ENCODE measurements at places on chromosomes 4 and X. TPM values are rescaled to one million over a fixed set of nuclear protein-coding genes. Genes with fewer than 3 reads are reported as not detected.

GAGE13 gene
- total RNA-seq = not detected

ADAMTS3 gene
- total RNA-seq = not detected

BBS12 gene
- 3.0 TPM for total RNA-seq

FAM13A gene
- total RNA-seq = 8.9 TPM

TMSB15B gene
- 3.3 TPM for total RNA-seq

EFHC2 gene
- total RNA-seq = not detected

CPZ gene
- 4.8 TPM for total RNA-seq

SCRG1 gene
- not detected for total RNA-seq

GRCh38 chr4:92304121-92304520 is 355 bp downstream of the GRID2 start:
- H3K27me3 ChIP-seq = peaks cover 20% of the 10 kb centered on the region
- peaks cover 7% of the 10 kb centered on the region for H3K4me1 ChIP-seq
- H3K27ac ChIP-seq = no peak overlapping the region
- DNase-seq = no peak
- H3K36me3 ChIP-seq = no peaks in the 10 kb centered on the region

DNA sequence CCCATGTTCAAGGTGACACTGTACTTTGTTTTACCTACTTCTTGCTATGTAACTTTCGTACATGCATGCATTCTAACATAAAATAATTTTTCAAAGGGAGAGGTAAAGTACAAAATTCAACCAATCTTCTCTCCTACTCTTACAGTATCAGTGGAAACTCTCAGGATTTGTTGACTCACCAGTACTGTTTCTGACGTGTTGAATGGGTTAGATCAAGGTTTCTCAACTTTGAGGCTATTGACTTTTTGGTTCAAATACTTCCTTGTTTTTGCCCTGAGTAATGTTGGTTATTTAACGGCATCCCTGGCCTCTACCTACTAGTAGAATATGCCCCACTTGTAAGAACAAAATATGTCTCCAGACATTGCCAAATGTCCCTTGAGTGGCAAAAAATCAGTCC is 94.6 kb upstream of the SMAD1 start:
- no peaks in the 10 kb centered on the region for H3K4me1 ChIP-seq
- H3K36me3 ChIP-seq = no peaks in the 10 kb centered on the region
- peaks cover 6% of the 10 kb centered on the region for H3K27me3 ChIP-seq
- no peak overlapping the region for H3K27ac ChIP-seq
- H3K4me3 ChIP-seq = no peak overlapping the region

DNA sequence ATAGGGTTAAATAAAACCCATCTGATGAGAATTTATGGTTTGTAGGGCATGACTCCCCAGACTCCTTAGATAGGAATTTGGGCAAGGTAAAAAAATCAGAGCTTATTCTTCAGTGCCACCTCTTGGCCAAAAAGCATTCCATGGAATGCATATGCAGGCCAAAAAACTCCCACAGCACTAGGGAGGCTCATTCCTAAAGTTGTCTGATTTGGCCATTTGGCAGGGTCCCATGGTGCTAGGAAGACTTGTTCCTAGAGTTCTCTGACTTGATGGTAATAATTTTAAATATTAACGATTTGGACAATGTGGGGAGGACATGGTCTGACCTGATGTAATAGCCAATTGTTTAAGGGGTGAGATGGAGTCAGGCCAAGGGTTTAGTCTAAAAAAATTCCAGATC is 93.0 kb downstream of the SPIN4 start:
- no peak overlapping the region for H3K4me3 ChIP-seq
- DNase-seq = no peak
- no peak overlapping the region for H3K27ac ChIP-seq
- no peaks in the 10 kb centered on the region for H3K36me3 ChIP-seq
- no peaks in the 10 kb centered on the region for H3K27me3 ChIP-seq

GRCh38 chrX:54178100-54178940 is 4.7 kb downstream of the FAM120C start:
- peaks cover 12% of the 10 kb centered on the region for H3K36me3 ChIP-seq
- H3K27ac ChIP-seq = peak overlapping the region; percentile 78
- peaks cover 56% of the 10 kb centered on the region for H3K4me1 ChIP-seq
- peak overlapping the region; percentile 82 for H3K4me3 ChIP-seq
- H3K27me3 ChIP-seq = peaks cover 2% of the 10 kb centered on the region

DNA sequence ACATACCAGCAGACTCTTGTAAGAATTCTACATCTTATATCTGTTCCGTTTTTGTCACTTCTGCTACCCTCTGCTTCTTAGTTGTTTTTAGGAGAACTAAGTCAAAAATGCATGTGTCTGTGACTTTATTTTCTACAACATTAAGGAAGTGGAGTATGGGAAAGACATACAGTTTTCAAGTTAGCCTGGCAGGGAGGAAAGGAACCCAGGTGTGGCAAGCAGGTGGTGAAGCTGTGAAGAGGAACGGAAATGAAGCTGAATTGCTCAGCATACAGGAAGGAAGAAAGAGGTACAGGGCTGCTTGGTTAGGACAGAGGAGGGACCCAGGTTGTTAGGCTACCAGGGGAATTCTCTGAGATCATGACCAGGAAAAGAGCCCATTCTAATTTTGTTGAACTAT is 9.4 kb downstream of the GPRIN3 start:
- peaks cover 15% of the 10 kb centered on the region for H3K27me3 ChIP-seq
- H3K36me3 ChIP-seq = no peaks in the 10 kb centered on the region
- no peak overlapping the region for H3K27ac ChIP-seq
- H3K4me3 ChIP-seq = no peak overlapping the region

DNA sequence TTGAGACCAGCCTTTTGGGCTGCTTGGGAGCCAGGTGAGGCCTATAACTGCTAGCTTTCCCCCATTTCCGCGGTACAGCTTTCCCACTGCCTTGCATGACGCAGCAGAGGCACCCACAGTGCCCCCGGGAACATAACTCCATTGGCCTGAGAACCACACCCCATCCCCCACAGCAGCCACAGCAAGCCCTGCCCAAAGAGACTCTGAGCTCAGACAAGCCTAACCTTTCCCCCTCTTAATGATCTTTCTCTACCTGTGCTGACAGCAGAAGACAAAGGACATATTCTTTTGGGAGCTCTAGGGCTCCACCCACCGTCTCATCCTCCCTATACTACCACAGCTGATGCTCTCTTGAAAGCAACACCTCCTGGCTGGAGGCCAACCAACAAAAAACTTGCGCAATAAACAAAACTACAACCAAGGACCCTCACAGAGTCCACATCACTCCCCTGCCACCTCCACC is 114.8 kb downstream of the FANCB start:
- DNase-seq = no peak
- H3K4me3 ChIP-seq = no peak overlapping the region
- H3K4me1 ChIP-seq = 0 out of 2 replicates have a peak, but pooled peaks cover 5% of the 10 kb centered on the region
- H3K27me3 ChIP-seq = no peaks in the 10 kb centered on the region
- no peaks in the 10 kb centered on the region for H3K36me3 ChIP-seq
- H3K27ac ChIP-seq = no peak overlapping the region

DNA sequence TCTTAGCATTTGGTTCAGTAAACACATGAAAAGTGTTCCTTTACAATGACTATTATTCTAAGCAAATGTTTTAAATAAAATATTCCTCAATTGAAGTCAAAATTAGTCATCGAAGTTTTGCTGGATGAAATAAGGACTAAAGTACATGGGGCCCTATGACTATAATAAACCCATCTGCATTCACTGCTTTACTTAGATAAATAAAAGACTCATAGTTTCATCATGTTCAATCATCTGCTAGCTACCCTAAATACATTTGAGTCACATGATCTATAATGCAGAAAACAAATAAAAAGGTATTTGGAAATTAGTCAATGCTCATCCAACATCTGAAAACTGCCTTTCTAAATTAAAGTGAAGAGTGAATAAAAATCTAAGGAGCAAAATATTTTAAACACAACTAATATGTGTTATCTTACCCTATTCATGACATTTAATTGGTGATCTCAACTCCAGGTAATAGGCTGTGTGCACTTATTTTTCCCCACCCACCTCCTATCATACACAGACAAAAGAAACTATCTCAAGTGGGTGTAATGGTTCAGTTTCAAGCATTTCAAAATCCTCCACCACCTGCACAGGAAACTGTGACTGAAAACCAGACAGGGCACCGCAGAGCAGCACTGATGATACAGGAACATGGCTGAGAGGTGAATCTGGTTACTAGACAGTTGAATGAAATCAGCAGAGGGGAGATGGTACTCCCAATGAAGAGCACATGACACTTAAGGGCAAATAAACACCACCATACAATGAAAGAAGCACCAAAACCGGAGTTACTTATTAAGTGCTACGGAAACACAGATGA is 78.6 kb downstream of the CAMK2D start:
- peaks cover 76% of the 10 kb centered on the region for H3K4me1 ChIP-seq
- peak overlapping the region; percentile 45 for H3K4me3 ChIP-seq
- DNase-seq = peak; percentile 42
- H3K27ac ChIP-seq = peak overlapping the region; percentile 76

GRCh38 chr4:164952551-164952950 is 24.9 kb downstream of the TRIM61 start:
- H3K4me3 ChIP-seq = no peak overlapping the region
- H3K4me1 ChIP-seq = no peaks in the 10 kb centered on the region
- H3K27ac ChIP-seq = no peak overlapping the region
- no peaks in the 10 kb centered on the region for H3K27me3 ChIP-seq
- no peak for DNase-seq
- no peaks in the 10 kb centered on the region for H3K36me3 ChIP-seq

DNA sequence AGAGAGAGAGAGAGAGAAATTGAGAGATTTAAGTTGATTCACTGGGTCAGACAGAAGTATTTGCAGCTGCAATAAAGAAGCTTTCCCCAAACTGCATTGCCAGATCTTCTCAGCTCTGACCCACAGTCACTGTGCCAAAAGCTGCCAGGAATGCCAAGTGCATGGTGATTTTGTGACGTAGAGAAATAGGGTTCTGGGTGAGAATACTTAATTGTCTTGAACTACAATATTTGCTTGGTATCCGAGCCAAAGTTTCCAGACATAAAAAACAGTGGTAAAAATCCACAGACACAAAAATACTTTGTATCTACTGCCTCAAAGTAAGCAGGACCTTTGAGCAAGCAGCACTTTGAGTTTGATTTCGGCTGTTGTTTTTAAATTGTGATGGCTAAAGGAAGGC is 331.1 kb downstream of the GRID2 start:
- no peak overlapping the region for H3K4me3 ChIP-seq
- H3K27ac ChIP-seq = no peak overlapping the region
- H3K4me1 ChIP-seq = no peaks in the 10 kb centered on the region
- DNase-seq = no peak

- DNase-seq = peak; percentile 82
- H3K4me1 ChIP-seq = peaks cover 90% of the 10 kb centered on the region
- no peaks in the 10 kb centered on the region for H3K36me3 ChIP-seq
Observed at GRCh38 chrX:110286106-110286505, 31.8 kb downstream of the AMMECR1 start.

GRCh38 chr4:189981970-189982369 is 41.3 kb downstream of the FRG1 start:
- H3K36me3 ChIP-seq = no peaks in the 10 kb centered on the region
- H3K4me1 ChIP-seq = no peaks in the 10 kb centered on the region
- DNase-seq = no peak
- no peak overlapping the region for H3K4me3 ChIP-seq
- H3K27me3 ChIP-seq = peaks cover 6% of the 10 kb centered on the region
- no peak overlapping the region for H3K27ac ChIP-seq

GRCh38 chrX:110212299-110212698 is 105.6 kb downstream of the AMMECR1 start:
- DNase-seq = no peak
- peaks cover 41% of the 10 kb centered on the region for H3K4me1 ChIP-seq
- H3K4me3 ChIP-seq = no peak overlapping the region
- no peaks in the 10 kb centered on the region for H3K27me3 ChIP-seq
